ENCODE measurements at places on chromosomes 2 and 18.
A peak's percentile ranks its signal among the peaks of the same experiment; 100 is the strongest.

GRCh38 chr2:158841850-158842249 is 46.7 kb downstream of the DAPL1 start:
- DNase-seq, result no peak

- DNase-seq, result no peak
Observed at GRCh38 chr2:203510256-203510940, 24.7 kb downstream of the RAPH1 start.

GRCh38 chr18:58529714-58530354 is 99.1 kb downstream of the ALPK2 start:
- DNase-seq, result peak; percentile 67

GRCh38 chr2:32688541-32688940 is 60.7 kb downstream of the TTC27 start:
- no peak for DNase-seq

- no peak for DNase-seq
Observed at GRCh38 chr2:148614322-148615049, 30.1 kb upstream of the EPC2 start.

GRCh38 chr2:12624905-12625598 is 91.7 kb upstream of the TRIB2 start:
- no peak for DNase-seq

- no peak for DNase-seq
Observed at GRCh38 chr2:128466776-128467175, 148.1 kb upstream of the HS6ST1 start.

DNA sequence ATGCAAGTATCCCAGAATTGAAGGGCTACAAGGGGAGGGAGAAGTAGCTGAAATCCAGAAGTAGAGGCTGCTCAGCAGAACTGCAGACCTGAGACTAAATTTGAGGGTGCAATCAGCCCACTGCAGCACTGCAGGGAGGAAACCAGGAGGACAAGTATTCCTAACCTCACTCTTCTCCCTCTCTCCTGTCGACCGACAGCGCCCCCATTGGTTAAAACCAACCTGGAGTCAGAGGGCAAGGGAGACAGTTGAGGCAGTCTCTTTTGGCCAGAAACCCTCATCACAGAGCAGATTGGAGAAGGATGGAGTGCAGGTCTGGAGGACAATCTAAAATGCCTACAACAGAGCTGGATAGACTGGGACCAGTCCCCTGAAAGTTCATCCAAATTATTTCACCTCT is 768.9 kb upstream of the KLHL29 start:
- DNase-seq, result no peak

GRCh38 chr2:156892467-156893281 is 364.8 kb upstream of the GALNT5 start:
- peak; percentile 0 for DNase-seq

DNA sequence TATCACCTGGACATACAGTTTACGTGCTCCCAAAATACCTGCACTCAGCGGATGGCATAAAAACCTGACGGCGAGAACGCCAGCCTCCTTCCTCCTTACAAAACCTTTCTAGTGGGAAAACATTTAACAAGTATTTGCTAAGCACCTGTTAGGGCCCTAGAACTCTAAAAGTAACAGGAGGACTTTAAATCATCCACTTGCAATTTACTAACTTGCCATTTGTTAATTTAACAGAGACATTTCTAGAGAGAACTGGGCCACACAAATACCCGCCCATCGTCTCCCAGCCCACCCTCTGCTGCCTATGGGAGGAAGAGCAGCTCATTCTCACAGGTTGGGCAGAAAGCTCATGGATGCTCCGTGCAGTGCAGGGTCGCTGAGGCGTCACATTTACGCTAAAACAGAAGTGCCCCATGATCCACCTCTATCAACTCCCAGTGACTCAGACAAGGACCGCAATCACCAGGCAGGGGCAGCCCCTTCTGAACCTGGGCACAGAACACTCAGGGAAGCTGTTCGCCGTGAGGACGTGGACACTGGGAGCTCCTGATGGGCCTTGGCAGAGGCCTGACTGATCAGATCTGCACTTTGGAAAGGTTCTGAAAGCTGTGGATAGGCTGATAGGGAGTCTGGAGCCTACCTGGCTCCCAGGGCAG is 106.9 kb downstream of the HDAC4 start:
- DNase-seq, result no peak

DNA sequence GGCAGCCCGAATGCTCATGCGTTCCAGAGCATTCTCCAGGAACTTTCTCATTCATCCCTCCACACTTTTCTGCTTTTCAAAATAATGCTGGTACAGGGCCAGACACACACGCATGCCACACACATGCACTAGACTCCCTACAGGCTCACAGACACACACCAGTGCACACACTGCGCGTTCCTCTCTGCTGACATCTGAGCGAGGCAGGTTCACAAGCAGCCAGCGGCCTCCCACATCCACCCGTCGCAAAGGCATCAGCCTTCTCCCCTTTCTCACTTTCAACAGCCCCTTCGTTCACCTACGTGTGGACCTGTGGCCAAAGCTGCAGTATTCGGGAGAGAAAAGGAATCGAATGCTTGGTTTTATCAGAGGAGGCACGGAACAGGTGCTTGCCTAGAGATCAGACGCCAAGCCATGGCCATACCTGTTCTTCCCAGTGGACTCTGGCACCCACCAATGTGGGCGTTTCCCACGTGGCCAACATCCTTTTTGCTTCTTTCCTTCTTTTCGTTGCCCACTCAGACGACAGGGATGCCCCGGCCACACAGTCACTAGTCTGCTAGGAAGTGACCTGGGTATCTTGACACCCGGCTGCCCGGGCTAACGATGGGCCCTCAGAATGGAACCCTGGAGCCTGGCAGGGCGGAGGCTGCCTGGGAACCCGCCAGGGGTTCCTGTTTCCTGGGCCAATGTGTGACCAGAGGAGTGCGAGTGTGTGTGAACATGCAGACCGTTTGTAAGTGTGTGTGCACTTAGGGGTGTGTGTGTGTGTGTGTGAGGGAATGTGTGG is 85.8 kb upstream of the ID2 start:
- DNase-seq, result no peak

- DNase-seq, result no peak
Observed at GRCh38 chr2:209145941-209146681, 277.7 kb upstream of the MAP2 start.

DNA sequence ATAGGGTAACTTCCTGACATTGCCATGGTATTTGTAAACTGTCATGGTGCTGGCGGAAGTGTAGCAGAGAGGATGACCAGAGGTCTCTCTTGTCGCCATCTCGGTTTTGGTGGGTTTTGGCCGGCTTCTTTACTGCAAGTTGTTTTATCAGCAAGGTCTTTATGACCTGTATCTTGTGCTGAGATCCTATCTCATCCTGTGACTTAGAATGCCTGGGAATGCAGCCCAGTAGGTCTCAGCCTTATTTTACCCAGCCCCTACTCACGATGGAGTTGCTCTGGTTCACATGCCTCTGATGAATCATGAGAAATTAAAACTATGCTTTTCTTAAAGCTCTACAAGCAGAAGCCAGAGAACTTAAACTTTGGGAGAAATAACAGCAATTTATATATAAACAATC is 12.7 kb upstream of the NFU1 start:
- no peak for DNase-seq

- no peak for DNase-seq
Observed at GRCh38 chr2:206797376-206797775, 32.0 kb downstream of the FASTKD2 start.

GRCh38 chr18:34583895-34584294 is 126.2 kb upstream of the DTNA start:
- no peak for DNase-seq

Measured in SK-N-SH (cell line).